ENCODE measurements at places on chromosomes 3 and 15.

DNA sequence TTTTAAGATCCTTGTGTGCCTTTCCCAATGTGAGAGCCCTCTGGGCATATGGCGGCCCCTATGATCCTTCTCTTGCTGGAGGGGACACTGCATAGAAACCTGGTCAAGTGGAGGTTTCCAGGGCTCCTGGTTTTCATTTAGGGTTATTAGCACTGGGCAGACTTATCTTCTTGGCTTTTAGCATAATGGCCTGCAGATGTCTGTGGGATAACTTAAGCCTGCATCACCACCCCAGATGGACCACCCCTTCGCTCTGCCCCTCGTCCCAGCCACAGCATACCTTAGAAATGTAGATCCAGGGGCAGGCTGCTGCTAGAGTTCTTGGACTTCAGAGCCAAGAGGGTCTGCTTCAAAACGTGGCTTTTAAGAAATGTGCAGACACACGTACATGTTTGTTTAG is 340.3 kb upstream of the CTDSPL start:
- no peak for DNase-seq

DNA sequence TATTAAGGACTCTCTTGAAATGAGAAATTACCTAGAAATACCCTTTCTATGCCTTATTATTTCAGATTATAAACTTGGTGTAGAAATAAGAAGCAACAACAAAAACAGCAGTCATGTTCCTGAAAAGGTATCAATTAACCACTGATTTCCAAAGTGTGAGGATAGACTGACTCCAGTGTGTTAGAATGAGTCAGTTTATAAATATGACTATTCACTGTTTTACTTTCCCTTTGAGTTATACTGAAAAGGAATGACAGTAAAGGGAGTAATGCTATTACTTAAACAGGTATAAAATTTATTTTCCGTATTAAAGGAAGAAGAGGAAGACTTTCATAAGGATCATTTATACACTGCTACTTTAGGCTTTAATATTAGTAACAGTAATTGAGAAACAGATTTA is 12.9 kb downstream of the GMNC start:
- DNase-seq, result no peak

DNA sequence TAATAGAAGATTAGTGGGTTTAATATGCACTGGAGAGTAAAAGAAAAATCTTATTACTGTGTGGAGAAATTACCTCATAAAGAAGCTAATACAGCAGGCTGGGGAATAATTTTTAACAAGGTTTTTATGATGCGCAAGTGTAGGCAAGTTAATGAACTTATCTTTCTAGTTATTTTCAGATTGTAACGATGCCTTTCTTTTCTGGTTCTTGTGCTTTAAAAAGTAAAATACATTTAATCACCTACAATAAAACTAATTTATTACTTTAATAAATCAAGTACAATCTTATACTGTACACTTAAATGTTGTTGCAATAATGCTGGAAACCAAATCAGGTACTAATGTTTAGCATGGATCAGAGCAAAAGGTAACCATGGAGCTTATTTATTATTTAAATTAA is 266.6 kb downstream of the ZIC1 start:
- DNase-seq, result no peak

- no peak for DNase-seq
Measured at GRCh38 chr3:136860541-136860940, 1.5 kb upstream of the NCK1 start.

- no peak for DNase-seq
Measured at GRCh38 chr3:48585411-48585810, 9.7 kb downstream of the COL7A1 start.

DNA sequence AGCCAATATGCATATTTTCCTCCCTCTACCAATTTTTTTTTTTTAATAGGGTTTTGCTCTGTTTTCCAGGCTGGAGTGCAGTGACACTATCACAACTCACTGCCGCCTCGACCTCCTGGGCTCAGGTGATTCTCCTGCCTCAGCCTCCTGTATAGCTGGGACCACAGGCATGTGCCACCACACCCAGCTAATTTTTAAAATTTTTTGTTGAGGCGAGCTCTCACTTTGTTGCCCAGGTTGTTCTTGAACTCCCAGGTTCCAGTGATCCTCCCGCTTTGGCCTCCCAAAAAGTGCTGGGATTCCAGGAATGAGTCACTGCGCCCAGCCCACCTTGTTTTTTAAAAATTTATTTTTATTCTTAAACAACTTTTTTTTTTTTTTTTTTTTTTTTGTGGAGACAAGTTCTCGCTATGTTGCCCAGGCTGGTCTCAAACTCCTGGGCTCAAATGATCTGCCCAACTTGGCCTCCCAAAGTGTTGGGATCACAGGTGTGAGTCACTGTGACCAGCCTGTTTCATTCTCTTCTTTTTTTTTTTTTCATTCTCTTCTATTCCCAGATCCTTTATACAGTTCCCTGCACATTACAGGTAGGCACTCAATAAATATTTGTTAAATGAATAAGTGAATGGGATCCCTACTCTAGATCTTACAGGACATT is 40.5 kb upstream of the PIK3CB start:
- DNase-seq, result no peak

DNA sequence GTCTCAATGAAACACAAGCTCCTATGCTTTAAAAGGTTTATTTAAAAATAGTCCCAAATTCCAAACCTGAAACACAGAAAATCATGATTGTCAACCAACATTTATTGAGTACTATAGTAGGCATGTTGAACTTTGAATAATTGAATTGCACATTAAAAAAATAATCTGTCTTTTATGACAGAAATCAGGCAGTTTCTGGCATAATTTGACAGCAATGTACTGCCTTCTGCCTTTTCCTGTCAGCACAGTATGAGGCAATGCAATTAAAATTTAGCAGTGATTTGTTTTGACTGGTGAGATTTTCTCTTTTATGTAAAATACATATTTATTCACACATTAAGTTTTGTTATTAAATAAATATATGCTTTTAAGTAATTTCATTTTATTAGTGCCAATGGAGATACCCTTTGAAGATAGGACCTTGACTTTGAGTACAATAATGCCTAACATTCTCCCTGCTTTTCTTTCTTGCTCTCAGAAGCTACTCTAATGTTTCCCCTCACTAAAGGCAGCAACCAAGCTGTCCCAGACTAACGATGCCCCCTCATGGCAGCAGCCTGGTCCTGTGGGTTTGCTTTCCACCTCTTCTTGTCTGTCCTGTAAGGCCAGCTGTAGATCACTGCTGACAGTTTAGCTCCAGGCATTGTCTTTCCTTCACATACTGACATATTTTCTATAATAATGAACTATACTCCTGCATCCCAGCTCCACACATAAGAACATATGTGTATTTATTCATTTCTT is 346.7 kb downstream of the IL20RB start:
- no peak for DNase-seq

DNA sequence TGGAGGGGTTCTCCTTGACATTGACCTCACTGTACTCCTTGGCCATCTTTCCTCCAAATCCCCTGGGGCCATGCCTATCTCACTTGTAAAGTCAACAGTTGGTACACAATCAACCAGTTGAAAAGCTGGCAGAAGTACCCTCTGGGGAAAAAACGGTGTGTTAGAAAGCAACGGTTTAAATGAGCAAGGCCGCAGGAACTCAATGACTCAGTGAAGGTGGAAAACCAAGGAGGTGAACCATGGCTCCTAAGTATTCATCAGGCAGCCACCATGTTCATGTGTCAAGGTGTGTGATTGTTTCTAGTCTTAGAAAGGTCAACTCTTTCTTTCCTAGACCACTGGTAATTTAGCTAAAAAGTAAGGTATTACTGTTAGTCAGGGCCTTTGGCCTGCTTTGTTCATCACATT is 130.9 kb upstream of the SATB1 start:
- no peak for DNase-seq
